ENCODE measurements at places on chromosomes 2 and 18.

DNA sequence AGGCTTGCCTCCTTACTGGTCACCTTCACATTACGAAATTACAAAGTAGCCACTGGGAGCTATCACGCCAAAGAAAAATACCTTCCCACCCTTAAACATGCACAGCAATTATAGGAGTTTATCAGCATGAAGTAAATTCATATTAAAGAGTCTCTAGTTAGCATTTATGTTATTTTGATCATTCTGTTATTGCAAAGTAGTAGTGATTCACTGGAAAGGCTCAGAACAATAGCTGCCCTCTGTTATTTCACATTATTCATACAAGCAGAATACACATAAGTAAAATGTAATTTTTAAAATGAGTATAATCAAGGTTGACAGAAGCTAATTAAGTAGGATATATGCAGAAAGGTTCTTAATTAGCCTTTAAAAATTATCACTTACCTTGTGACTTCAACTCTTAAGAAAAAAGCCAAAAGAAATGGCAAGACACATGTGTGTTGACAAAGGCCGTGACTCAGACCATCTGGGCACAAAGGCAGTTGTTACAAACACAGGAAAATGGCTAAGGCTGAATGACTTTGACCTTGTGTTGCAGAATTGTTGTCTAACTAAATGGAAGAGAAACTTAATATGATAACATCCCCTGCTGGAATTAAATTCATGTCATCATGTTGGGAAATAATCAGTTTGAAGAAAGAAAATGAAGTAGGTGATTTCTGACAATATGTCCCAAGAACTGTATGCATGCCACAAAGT is 108.3 kb downstream of the ARL6IP6 start:
- DNase-seq = no peak

- DNase-seq = no peak
Observed at GRCh38 chr2:96839875-96840850, 3.7 kb downstream of the ANKRD23 start.

DNA sequence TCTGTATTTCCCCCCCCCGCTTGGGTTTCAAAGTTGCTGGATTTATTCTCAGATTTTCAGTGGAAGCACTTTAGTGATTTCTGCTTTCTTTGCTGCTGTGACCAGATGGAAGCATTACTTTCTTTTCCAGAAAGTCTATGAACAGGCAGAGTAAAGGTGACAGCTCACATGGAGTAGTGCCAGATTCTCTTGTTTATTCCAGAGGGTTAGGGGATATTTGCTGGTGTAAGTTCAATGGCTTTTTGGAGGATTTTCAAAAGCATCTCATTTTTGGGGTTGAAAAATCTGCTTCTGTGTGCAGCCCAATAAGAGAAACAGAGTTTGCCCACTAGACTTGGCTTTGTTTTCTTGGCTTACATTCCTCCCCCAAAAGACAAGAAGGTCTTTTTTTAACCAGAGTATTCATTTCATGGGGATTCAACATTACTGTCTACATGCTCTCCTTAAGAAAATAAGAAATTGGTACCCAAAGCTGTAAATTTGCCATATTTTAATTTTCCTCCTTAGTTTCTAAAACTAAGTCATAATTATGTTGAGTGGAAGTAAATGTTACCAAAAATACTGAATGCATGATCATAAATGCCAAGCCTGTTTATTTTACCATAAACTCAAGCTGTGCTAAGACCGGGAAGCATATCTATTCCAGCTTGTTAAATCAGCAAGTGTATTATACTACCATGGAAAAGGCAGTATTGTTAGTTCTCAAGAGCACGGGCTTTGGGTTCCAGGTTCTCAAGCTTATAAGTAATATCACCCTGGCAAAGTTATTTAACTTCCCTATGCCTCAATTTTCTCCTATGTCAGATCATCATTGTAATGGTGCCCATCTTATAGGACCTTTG is 557.2 kb downstream of the CPS1 start:
- DNase-seq = no peak

GRCh38 chr2:209579230-209579749 is 155.4 kb downstream of the MAP2 start:
- no peak for DNase-seq

- DNase-seq = no peak
Observed at GRCh38 chr2:216242365-216242764, 129.9 kb downstream of the MARCHF4 start.

DNA sequence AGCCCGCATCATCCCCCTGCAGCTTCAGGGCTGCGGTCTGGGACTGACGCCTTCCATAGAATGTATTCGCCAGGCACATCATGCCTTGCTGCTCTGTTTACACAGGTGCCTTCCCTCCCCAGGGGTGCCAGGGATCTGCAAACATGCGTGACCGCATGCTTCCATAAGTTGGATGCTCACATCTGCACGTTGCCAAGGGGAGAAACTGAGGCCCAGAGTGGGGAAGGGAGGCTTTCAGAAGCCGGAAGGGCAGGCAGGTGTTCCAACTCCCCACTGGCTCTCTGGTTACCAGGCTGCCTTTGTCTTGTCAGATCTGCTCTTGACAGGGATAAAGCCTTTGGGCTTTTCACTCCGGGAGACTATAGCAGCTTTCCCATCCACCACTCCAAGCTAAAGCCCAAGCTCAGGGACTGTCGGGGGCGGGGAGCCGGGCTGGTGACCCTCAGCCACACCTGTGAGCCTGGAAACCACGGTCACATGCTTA is 125.8 kb upstream of the TNP1 start:
- DNase-seq = no peak

GRCh38 chr18:3209859-3210569 is 9.8 kb downstream of the MYOM1 start:
- DNase-seq = no peak
